NCI-H187 (cell line): ENCODE measurements at places on chromosomes 13 and 19.

GRCh38 chr13:75469047-75469446 is 12.9 kb downstream of the TBC1D4 start:
- DNase-seq = no peak

DNA sequence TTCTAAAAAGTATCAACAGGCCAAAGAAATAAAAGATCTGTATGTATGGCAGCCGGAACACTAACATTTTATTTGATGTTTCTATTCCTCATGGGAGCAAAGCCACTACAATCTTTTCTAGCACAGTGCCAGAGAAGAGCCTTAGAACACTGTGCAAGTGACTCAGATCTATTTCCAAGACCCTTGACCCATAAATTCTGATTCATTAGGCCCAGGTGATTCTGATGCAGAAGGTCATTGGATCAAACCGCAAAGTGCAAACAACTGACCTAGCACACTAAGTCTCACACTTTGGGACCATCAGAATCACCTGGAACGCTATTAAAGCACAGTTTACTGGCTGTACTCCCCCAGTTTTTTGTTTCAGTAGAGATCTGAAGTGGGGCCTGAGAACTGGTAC is 87.6 kb downstream of the MYCBP2 start:
- DNase-seq = no peak

- no peak for DNase-seq
Measured at GRCh38 chr13:32936716-32937115, 79.5 kb upstream of the KL start.

GRCh38 chr19:57947088-57947418 is 453 bp downstream of the ZNF256 start:
- DNase-seq = no peak

- no peak for DNase-seq
Measured at GRCh38 chr13:79435561-79435990, 29.5 kb upstream of the RBM26 start.

GRCh38 chr13:23674795-23675640 is 104.8 kb downstream of the TNFRSF19 start:
- DNase-seq = no peak

DNA sequence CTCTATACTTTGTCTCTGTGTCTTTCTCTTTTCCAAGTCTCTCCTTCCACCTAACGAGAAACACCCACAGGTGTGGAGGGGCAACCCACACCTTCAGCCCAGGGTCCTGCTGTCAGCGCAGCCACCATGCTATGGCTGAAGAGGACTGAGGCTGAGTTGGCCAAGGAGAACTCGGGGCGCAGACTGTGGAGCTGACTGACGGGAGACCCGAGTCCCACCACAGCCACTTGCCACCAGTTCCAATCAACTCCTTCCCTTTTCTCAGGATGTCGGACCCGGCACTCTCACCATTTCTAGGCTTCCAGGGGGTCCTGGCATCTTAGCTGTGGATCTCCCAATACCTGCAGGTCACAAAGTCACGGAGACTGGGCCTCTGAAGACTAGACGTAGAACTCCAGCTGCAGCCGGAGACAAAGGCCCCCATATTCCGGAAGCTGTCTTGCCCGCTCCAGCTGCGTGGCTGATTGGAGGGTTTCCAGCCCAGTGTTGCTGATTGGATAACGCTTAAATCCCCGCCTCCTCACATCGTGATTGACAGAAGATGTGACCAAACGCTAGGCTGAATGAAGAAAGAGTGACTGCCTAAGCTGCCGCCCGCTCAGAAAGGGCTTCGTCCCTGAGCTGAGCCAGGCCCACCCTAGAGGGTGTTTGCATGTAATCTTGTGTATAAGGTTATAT is 63.6 kb downstream of the ZNF429 start:
- no peak for DNase-seq

DNA sequence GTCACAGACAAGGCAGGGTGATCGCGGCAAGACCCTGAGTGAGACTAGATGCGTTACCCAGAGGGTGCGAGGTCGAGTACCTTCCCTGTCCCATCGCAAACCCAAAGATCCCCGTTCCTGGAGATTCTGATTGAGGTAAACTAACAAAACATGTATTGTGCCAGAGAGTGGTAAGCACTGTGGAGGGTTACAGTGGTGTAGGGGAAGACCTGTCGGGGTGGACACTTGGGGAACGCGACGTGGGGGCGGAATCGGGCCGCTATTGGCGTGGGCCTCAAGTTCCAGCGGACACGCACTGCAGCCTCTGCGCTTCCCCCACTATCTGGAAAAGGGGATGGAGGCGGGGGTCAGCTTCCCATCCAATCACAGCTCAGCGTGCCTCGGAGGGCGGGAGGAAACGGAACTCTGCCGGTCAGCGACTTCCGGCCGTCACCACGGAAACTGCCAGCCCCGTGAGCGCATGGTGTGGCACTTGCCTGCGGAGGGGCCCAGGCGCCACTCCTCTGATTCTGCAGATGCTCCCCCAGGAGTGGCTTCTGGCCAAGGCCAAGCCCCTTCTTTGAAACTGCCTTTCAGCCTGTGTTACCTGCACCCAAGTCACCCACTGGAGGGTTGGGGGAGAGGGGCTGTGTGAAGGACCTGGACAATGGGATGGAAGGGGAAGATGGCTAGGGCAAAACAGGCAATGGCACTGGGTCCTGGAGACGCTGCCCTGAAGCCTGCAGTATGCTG is 1.0 kb upstream of the UBE2M start:
- no peak for DNase-seq

DNA sequence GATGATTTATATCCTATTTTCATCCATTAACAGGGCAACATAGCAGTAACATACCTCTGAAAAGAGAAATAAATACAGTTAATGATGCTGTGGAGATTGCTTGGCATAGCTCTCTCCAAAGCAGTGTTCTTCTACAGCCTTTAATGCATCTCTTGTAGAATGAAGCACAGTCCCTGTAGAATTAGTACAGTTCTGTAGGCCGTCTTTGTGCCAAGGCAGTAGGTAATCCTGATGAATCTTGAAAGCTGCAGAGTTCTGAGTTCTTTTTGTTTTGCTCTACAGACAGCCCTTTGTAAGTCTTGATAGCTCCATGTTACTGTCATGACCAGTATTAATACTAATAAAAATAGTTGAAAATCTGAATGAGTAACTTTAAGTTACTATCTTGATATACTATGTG is 184.2 kb downstream of the MAB21L1 start:
- no peak for DNase-seq

DNA sequence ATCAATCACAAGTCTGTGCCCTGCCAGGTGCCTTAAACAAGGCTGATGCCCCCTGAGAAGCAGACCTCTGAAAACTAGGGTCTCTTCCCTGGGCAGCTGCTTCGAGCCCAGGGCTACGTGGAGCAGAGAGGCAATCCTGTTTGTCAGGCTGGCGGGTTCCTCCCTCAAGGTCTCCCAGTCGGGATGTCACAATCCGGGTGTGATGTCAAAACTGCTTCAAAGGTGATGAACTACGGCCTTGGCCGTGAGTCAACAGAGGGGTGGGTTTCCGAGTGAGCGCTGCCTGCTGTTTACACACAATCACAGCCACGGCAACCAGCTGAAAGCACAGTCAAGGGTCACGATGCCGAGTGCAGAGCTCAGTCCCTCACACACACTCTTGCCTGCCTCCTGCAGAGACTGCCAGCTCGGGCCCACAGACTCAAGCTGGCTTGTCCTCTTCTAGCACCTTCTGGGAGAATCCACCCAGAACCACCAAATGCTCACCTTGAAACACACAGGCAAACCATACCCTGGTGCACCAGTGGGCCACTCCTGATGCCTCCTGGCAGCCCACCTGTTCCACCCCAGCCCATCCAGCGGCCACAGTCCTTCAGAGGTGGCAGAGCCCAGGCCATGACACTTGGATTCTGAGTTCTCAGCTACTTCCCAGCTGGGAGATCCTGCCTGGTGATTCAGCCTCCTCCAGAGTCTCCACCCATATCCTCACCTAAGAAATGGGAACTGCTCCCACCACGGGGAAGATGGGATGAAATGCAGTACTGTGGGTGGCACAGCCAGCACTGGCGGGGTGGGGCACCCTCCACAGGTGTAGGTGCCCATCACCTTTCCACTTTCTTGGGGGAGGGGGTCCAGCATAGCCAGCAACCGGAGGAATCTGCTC is 6.8 kb downstream of the ELL start:
- DNase-seq = no peak

DNA sequence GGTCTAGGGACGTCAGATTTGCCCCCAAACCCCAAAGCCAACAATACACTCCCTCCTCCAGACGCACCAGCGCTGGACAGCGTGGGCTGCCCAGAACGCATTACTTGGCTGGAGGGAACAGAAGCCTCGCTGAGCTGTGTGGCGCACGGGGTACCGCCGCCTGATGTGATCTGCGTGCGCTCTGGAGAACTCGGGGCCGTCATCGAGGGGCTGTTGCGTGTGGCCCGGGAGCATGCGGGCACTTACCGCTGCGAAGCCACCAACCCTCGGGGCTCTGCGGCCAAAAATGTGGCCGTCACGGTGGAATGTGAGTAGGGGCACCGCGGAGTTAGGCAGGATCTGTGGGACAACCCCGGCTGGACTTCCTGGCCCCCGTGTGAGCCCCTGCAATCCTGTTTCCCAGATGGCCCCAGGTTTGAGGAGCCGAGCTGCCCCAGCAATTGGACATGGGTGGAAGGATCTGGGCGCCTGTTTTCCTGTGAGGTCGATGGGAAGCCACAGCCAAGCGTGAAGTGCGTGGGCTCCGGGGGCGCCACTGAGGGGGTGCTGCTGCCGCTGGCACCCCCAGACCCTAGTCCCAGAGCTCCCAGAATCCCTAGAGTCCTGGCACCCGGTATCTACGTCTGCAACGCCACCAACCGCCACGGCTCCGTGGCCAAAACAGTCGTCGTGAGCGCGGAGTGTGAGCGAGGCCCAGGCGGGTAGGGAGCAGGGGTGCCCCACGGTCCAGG is 4.0 kb downstream of the ICAM5 start:
- no peak for DNase-seq

DNA sequence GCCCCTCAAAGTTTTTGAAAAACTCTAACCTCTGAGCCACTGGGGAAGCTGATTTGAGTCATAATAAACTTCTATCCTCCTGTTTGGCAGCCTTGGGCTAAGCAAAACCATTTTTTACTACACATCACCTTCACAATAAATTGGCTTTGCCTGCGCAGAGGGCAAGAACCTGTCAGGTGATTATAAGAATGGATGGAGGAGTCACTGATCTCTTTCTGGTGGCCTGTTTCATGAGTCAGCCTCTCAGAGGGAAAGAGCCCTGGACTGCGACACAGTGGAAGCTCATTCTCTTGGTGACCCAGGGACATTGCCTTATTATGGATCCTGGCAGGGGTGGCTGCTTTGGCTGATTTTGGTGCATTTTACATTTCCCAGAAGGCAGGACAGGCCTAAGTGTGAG is 17.5 kb upstream of the PSG9 start:
- no peak for DNase-seq

- DNase-seq = no peak
Measured at GRCh38 chr19:15187026-15188007, 13.5 kb downstream of the NOTCH3 start.

DNA sequence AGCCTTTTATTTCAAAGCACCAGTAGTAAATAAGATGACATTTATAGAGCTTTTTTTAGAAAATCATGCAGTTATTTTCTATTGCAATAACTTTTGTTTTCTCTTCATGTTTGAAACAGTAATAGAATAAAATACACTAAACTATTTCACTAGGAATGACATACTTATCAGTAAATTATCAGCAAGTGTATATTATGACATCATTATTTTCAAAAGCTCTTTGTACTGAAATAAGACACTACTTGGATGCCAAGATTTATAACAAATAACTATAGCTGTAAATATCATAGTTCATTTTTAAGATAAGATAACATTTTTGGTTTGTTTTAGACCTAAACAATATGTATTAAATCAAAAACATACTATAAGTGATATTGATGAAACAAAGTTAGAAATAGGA is 56.8 kb downstream of the STOML3 start:
- no peak for DNase-seq

- no peak for DNase-seq
Measured at GRCh38 chr13:42525035-42525504, 48.9 kb upstream of the TNFSF11 start.

DNA sequence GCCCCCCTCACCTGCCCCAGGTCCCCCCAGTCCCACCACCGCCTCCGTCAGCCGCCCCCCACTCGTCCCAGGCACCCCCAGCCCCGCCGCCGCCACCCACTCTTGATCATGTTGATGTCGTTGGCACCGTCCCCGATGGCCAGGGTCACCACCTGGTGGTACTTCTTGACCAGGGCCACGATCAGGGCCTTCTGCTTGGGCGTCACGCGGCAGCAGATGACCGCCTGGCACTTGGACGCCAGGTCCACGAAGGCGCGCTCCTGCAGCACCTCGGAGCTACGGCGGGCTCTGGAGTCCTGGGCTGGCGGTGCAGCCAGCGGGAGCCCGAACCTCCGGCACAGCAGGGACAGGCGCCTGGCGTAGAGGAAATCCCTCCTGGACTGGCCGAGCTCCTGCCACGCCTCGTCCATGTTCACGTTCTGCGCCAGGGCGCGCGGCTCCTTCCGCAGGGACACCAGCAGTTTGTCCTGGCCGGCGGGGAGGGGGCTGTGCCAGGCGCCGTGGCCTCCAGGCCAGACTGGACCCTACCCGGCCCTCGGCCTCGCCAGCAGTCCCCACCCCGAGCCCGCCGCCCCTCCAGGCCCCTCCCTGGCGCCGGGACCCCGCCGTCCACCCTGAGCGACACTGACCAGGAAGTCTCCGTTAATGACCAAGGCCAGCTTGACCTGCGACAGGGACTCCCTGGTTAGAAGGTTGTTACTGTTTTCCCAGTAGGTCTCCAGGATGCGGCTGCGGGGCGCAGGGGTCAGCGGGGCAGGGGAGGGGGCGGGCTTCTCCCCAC is 22.6 kb downstream of the ATP8B3 start:
- no peak for DNase-seq

- DNase-seq = no peak
Measured at GRCh38 chr13:106187501-106188095, 347.9 kb downstream of the EFNB2 start.

- no peak for DNase-seq
Measured at GRCh38 chr19:16429759-16430091, 42.0 kb downstream of the EPS15L1 start.

GRCh38 chr13:38872693-38873092 is 117.9 kb downstream of the STOML3 start:
- DNase-seq = no peak

- DNase-seq = no peak
Measured at GRCh38 chr19:1961000-1961883, 20.3 kb downstream of the CSNK1G2 start.

DNA sequence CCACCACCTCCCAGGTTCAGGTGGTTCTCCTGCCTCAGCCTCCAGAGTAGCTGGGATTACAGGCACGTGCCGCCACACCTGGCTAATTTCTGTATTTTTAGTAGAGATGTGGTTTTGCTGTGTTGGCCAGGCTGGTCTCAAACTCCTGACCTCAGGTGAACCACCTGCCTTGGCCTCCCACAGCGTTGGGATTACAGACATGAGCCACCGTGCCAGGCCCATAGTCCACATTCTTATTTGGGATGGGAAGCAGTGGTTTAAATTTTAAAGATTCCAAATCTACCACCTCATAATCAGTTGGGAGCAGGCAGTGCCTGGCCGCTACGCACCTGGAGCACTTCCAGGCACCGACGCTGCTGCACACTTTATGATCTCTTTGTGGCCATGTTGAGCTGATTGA is 160.6 kb upstream of the SOX1 start:
- DNase-seq = no peak
